ENCODE measurements at places on chromosomes 6 and 20. TPM values are rescaled to one million over a fixed set of nuclear protein-coding genes. Genes with fewer than 3 reads are reported as not detected.

C20orf202 gene
- total RNA-seq: not detected

ADAM33 gene
- not detected for total RNA-seq

DDX43 gene
- not detected for total RNA-seq

PRSS16 gene
- 3.5 TPM for total RNA-seq

IL17A gene
- total RNA-seq: not detected

MDFI gene
- 1.8 TPM for total RNA-seq

POLR1C gene
- 40.7 TPM for total RNA-seq

TBC1D22B gene
- 3.0 TPM for total RNA-seq

ENPP4 gene
- total RNA-seq: 0.93 TPM

LPIN3 gene
- 2.5 TPM for total RNA-seq

ARMH2 gene
- not detected for total RNA-seq
